Spleen (tissue), 13 donors: ENCODE measurements at places on chromosomes 5 and 9. TPM values are rescaled to one million over a fixed set of nuclear protein-coding genes. Genes with fewer than 3 reads are reported as not detected.

- H3K4me3 ChIP-seq = no peak overlapping the region
- no peaks in the 10 kb centered on the region for H3K36me3 ChIP-seq
- no peak for DNase-seq
- no peaks in the 10 kb centered on the region for H3K27me3 ChIP-seq
- no peak overlapping the region for H3K27ac ChIP-seq
- H3K4me1 ChIP-seq = no peaks in the 10 kb centered on the region
Observed at GRCh38 chr9:12826924-12827565, 52.2 kb downstream of the LURAP1L start.

GRCh38 chr5:29162297-29162696 is 2031.2 kb upstream of the CDH6 start:
- H3K4me1 ChIP-seq = no peaks in the 10 kb centered on the region
- no peaks in the 10 kb centered on the region for H3K27me3 ChIP-seq
- no peaks in the 10 kb centered on the region for H3K36me3 ChIP-seq
- no peak overlapping the region for H3K4me3 ChIP-seq

GRCh38 chr9:96453625-96454024 is 3.7 kb downstream of the HABP4 start:
- no peak overlapping the region for H3K27ac ChIP-seq
- H3K4me3 ChIP-seq = no peak overlapping the region
- no peaks in the 10 kb centered on the region for H3K36me3 ChIP-seq
- DNase-seq = no peak
- no peaks in the 10 kb centered on the region for H3K4me1 ChIP-seq

DNA sequence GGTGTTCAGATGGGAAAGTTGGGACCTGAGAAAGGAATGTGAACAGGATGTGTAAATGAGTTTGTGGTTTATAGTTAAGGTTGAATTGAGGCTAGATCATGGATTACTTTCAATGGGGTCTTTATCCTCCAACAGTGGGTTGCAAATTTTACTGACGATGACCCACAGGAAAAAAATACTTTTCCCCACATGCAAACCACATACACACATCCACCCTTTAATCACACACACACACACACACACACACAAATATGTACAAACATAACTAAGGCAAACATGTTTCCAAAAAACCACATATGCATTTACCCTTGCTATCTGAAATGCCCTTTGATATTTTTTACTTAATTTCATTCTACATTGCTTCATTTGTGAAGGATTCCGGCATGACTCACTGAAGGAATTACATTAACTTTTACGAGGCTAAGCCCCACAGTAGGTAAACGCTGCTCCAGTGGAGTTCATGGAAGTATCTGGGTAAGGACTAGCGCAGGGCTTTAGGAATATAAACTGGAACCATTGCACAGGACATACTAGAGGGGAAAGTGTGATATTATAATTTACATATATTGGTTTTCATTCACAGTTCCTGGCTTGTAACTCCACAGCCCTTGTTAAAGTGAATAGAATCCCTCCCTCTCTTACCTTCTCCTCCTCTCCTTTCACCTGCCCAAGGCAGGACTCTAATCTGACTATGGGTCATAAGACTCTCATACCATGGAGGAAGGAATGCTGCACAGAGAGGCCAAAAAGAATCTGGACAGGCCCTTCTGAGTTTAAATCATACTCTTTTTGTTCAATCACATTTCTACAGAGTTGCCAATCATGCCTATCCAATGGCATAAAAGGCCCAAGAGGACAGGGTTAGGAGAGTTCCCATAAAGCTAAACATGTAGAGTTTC is 8.5 kb upstream of the SPEF2 start:
- no peak overlapping the region for H3K27ac ChIP-seq
- H3K36me3 ChIP-seq = no peaks in the 10 kb centered on the region
- H3K4me3 ChIP-seq = no peak overlapping the region
- no peaks in the 10 kb centered on the region for H3K27me3 ChIP-seq
- H3K4me1 ChIP-seq = no peaks in the 10 kb centered on the region
- DNase-seq = no peak

DNA sequence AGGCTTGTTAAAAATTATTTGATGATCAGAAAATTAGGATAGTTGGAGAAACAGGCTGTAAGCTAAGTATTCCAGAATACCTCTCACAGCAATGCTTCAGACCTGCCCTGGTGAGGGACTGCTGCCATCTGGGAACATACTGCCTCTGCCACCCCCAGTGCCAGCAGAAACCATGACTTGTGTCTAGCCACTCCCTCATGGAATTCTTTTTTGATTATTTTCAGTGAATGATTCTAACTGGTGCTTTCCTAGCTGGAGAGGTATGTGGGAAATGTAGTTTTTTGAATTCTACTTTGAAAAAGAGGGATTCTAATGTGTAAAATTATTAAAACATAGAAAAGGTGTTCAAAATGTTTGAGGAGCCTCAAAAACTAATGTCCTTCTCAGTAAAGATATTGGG is 126.3 kb downstream of the HMHB1 start:
- no peak overlapping the region for H3K4me3 ChIP-seq
- no peaks in the 10 kb centered on the region for H3K4me1 ChIP-seq
- no peak overlapping the region for H3K27ac ChIP-seq
- H3K27me3 ChIP-seq = no peaks in the 10 kb centered on the region

DNA sequence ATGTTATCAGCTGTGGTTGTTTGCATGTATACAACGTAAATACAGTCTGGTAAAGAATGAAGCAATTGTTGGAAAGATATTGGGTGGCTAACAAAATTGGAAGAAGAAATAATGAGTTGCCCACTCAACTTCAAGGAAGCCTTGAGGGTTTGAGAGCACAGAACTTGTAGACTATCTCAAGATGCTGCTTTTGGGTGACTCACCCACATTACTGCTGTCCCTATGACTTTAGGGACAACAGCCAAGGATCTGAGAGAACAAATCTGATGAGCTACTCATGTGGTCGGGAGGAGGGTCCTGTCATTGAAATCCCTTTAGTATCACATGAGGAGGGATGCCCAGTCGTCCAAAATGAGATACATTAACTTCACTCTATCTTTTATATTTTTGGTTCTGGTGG is 261.8 kb downstream of the GAS1 start:
- no peak overlapping the region for H3K27ac ChIP-seq
- no peak overlapping the region for H3K4me3 ChIP-seq
- no peaks in the 10 kb centered on the region for H3K27me3 ChIP-seq
- no peak for DNase-seq
- no peaks in the 10 kb centered on the region for H3K36me3 ChIP-seq

Gene GALNT12
- total RNA-seq = 2.5 TPM

GRCh38 chr5:122736086-122736845 is 38.6 kb upstream of the SNX2 start:
- H3K27me3 ChIP-seq = no peaks in the 10 kb centered on the region
- peaks cover 9% of the 10 kb centered on the region for H3K4me1 ChIP-seq
- H3K27ac ChIP-seq = no peak overlapping the region
- no peak overlapping the region for H3K4me3 ChIP-seq
- no peaks in the 10 kb centered on the region for H3K36me3 ChIP-seq
- DNase-seq = no peak

Gene PCDHGA12
- total RNA-seq = 4.3 TPM

Gene GIN1
- 9.8 TPM for total RNA-seq

GRCh38 chr9:118290116-118290515 is 585.9 kb downstream of the TLR4 start:
- H3K36me3 ChIP-seq = no peaks in the 10 kb centered on the region
- no peaks in the 10 kb centered on the region for H3K4me1 ChIP-seq
- H3K27ac ChIP-seq = no peak overlapping the region
- DNase-seq = no peak
